ENCODE measurements at places on chromosomes 3 and 15.

DNA sequence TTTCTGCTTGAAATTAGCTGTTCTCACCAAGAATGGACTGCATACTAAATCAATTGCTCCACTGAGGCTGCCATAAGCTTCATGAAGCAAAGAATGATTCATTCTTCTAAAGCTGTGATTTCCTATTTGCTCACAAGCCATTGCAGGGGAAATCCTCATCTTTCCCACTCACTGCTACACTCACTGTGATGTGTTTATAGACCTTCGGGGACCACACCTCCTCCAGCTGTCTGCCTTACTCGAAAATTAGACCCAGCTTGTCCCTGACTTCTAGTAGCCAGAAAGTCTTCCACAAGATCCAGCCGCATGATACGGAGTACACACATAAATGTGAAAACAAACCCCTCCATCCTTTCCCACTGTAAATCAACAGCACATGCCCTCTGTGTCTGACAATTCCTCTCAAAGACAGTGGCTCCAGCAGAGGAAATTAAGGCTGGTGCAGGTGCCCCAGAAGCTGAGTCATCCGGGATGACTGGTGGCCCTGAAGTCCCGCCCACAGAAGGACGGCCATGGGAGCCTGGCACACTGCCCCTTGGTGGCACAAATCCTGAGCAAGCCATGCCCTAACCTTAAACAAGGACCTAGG lies 172.0 kb downstream of the STT3B start:
- DNase-seq = no peak

GRCh38 chr3:73321286-73321999 lies 260.0 kb downstream of the EBLN2 start:
- DNase-seq = no peak

- DNase-seq = no peak
These were observed 14.5 kb downstream of the TNIK start for GRCh38 chr3:171445620-171446204.

DNA sequence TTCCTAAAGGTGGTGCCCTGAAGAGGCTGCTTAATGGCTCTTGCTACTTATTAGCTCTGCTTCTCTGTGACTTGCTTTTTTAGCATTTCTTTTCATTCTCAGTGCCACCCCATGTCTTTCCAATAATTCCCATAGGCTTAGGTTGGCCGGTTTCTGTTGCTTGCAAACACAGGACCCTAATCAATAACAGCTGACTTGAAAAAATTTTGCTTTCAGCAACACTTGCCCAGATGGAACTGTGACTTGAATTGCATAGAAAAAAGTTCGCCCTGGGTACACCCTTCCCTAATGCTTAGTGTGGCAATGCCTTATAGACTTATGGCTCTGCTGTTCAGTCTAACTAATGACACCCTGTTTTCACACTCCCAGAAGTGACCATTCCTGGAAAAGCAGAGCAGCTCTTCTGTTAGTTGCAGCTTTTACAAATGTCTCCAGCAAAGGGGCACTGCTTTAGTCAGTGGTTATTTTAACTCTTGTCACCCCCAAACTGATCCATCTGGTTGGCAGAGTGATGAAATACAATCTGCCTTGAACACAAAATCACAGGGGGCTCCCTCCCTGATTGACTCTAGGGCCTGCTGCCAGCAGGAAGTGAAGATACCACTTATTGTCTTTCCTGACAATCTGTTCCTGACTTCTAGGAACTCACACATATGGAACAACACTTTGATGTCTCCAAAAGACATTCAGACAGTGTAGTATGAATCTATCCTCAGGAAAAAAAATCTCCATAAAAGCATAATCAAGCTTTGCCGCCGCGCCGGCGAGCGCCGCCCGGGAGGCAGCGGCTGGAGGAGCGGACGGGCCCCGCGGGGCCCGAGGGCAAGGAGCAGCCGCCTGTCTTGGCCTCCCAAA lies 9.7 kb upstream of the SLMAP start:
- no peak for DNase-seq

DNA sequence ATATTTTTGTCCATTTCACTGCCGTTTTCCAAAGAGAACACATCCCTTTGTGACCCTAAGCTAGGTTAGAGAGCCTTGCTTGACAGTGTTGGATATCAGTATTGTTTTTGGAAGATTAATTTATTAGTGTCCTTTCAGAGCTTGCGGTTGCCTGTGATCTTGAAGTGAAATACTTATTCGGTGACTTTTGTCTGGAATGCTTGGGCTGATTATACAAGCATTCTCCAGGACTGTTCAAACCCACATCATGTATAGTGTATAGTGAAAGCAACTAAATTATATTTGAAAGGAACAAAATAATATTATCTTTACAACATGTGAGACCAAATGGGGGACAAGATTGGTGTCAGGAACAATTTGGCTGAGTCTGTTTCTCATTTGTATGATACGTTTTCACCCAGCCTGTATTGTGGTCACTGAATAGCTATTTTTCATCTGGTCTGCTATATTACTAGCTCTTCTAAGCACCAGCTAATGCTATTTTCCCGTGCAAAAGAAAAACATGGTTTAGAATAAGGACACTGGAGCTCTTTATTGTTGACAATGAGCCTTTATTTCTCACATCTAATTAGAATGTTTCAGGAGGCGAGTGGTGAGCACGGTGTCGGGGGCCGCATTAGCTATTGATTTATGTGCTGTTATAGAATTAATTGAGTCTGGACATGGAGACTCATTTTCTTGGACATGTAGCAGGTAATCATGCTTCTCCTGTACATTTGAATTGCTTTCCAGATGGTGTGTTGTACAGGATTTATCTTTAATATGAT lies 158.1 kb downstream of the APBA2 start:
- no peak for DNase-seq

DNA sequence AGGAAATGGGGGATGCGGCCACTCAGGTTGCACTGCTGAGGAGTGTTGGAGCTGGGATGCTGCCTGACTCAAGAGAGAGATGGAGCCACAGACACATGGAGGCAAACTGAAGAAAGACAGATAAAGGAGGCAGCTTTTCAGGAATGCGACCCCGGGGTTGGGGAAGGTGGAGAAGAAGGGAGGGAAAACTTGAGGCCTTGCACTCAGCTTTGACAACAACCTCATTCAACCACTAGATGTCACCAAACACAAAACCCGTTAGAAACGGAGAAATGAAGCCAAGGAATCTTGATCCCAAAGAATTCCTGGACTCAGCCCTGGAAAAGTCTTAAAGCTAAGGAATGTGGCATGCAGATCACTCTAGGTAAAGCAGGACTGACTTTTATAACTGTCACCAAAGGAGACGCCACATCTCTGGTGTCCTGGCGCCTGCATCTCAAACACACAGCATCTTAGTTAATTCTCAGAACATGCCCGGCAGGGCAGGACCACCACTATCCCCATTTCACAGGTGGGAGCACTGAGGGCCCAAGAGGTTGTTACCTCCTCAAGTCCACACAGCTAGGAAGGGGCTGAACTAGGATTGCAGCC lies 59.6 kb upstream of the LMCD1 start:
- no peak for DNase-seq

Measured in T follicular helper cell (primary cell).